ENCODE measurements at places on chromosomes 6 and 20.

DNA sequence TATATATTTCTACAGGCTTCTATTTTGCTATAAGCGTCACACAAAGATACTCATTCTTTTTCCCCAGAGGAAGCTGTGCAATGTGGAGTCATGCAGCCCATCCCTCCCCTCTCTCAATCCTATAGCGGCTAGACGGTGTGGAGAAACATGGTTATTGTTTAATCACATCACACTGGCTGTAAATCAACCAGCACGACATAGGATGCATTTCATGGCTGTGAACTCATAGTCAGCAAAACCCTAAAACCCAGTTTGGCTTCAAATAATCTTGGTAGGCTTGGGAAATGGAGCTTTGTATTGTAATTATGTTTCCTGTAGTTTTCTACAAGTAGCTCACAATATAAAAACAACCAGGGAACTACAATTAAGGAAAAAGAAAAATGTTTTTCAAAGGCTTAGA lies 16.8 kb downstream of the FOXC1 start:
- DNase-seq = no peak

DNA sequence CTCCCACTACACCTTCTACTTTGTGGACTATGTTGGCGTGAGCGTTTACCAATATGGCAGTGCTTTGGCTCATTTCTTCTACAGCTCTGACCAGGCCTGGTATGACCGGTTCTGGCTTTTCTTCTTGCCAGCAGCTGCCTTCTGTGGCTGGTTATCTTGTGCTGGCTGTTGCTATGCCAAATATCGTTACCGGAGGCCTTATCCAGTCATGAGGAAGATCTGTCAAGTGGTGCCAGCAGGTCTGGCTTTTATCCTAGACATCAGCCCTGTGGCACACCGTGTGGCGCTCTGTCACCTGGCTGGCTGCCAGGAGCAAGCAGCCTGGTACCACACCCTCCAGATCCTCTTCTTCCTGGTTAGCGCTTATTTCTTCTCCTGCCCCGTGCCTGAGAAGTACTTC lies 16.5 kb upstream of the EFHC1 start:
- no peak for DNase-seq

- DNase-seq = no peak
Observed at GRCh38 chr6:168943231-168943905, 310.3 kb downstream of the THBS2 start.

GRCh38 chr20:63234693-63235398 lies 859 bp upstream of the BIRC7 start:
- DNase-seq = peak; percentile 66

- no peak for DNase-seq
Observed at GRCh38 chr6:39213195-39213920, 15.9 kb downstream of the KCNK5 start.

DNA sequence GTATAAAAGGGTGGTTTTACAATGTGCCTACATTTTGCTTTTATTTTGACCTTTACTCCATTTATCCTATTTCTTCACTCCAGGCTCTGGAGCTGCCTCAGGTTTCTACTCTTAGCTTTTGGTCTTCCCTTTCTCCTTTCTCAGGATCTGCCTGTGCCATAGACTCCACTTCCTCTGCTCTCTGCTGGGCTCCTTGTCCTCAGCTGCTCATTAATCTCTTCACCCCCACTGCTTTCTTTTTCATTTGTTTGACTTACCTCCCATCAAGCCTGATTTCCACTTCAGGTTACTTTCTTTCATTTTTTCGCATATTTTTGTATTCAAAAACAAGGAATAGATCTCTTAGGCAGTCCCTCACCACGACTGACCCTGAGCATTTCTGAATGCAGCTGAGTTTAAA lies 106.8 kb downstream of the COL19A1 start:
- DNase-seq = no peak

DNA sequence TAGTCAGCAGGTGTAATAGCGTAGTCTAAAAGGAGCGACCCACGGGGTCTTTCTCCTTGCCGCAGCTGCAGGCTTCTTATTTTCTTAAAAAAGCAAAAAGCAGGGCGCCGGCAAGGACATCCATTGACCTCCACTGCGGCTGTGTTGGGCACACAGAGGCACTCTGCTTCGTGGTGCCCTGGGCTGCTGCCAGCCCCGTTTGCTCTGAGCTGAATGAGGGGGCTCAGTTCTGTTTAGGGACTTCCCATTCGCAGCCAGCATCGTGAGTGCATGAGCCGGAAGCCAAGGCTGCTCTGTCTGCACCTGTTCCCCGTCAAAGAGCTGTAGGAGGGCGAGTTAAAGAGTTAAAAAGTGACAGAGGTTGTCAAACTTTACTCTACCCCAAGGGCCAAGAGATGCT lies 1.7 kb upstream of the SLC22A2 start:
- no peak for DNase-seq

DNA sequence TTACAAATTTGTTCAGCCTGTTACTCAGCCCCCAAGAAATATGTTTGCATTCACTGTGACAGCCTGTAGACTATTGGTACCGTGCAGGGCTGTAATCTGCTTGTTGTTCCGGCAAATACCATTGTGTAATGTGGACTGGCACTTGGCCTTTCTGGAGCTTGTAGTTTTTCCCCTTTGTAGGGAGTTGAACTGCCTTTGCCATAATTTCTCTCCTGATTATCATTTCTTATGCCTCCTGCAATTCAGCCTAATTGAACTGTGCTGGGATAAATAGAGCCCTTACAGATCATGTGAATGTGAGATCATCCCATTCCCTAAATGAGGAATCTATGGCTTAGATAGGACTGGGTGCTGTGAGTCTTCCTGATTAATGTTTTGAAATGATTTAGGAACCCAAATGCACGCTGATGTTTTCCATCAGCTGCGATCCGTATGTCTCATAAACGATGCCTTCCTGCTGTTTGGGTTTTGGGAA lies 185.1 kb downstream of the JARID2 start:
- DNase-seq = no peak

DNA sequence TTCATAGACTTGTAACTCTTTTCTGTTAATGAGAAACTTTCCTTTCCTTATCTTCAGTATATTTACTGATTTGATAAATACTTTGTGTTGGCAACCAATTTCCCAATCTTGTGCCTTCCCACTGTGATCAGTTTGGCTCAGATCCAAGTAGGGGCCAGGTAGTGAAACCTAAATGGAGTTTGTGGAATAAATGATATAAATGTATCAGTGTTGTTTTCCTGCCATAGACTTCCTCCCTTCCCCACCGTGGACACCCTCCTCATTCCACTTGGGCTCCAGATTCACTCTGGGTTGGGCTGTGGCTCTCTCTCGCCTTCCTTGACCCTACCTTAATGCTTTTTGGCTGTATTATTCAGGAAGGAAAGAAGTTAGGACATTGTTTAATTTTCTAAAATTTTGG lies 1.3 kb downstream of the ZKSCAN3 start:
- no peak for DNase-seq

- no peak for DNase-seq
Observed at GRCh38 chr6:141809901-141810300, 322.8 kb upstream of the GJE1 start.

DNA sequence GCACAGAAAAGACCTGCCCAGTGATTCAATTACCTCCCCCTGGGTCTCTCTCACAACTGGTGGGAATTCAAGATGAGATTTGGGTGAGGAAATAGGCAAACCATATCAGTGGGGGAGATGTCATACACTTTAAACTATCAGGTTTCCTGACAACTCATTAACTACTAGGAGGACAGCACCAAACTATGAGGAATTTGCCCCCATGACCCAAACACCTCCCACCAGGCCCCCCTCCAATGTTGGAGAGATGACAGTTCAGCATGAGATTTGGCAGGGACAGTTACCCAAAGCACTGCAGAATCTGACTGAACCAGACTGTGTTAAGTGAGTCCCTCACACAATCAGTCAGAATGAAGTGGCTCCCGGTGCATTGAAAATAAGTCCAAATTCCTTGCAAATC lies 148.0 kb downstream of the TTLL2 start:
- no peak for DNase-seq

- no peak for DNase-seq
Observed at GRCh38 chr20:46123482-46124245, 5.5 kb downstream of the CD40 start.

- DNase-seq = no peak
Observed at GRCh38 chr6:123830120-123830519, 26.5 kb downstream of the NKAIN2 start.

GRCh38 chr6:16399158-16399557 lies 160.8 kb downstream of the GMPR start:
- DNase-seq = no peak

DNA sequence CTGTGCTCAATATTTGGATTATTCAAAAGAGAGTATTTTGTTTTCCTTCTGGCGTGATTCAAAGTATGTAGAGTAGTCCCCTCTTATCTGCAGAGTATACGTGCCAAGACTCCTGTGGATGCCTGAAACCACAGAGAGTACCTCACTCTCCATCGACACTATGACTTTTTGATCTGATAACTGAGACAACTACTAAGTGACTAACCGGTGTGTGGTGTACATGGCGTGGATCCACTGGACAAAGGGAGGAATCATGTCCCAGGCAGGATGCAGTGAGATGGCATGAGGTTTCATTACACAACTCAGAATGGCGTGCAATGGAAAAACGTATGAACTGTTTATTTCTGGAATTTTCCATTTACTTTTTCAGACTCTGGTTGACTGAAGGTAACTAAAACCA lies 112.2 kb upstream of the PDE7B start:
- DNase-seq = no peak

DNA sequence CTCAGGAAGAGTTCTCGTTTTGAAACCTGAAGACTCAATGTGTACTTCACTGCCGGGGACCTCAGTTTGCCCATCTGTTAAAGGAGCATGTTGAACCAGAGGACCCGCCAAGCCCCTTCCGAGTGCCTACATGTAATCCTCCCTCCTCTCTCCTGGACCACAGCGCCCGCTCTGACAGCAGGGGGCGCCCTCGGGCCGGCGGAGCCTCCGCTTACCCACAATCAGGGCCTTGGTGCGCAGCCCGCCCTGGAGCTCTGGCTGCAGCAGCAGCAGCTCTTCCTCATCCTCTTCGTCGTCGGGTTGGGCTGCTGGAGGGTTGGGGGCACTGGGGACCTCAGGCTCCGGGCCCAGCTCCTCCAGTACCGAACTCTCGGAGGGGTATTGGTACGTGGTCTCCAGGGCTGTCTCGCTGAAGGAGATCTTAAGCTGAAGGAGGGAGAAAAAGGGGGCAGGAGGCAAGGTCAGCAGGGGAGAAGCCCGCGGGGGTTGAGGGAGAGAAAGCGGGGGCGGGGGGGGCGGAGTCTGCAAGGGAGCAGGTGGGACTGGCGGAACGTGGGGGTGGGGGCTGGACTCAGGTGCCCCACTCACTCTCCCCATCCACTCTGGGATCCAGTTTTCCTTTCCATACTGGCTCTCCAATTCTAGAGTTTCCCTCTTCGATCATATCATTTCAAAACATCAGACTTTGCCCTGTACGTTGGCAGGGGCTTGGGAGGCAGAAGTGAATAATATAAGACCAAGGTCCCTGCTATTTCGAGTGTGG lies 6.3 kb upstream of the DHX16 start:
- DNase-seq = peak; percentile 79

DNA sequence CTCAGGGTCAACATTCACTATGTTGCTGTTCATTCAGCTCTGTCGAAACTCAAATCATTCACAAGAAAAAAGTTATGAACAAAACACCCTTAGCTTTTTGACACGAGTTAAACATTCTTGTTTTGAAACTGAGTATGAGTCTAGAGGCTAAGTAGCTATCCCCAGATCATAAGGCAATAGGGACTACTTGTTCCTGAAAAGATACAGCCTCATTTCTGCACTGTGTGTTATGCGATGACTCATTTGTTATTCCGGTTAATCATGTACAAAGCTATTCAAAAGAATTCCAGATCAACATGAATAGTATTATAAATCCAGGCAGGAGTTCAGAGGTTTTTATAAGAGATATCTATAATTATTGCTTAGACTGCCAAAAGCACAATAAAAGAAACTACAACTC lies 908.0 kb downstream of the QKI start:
- DNase-seq = no peak

DNA sequence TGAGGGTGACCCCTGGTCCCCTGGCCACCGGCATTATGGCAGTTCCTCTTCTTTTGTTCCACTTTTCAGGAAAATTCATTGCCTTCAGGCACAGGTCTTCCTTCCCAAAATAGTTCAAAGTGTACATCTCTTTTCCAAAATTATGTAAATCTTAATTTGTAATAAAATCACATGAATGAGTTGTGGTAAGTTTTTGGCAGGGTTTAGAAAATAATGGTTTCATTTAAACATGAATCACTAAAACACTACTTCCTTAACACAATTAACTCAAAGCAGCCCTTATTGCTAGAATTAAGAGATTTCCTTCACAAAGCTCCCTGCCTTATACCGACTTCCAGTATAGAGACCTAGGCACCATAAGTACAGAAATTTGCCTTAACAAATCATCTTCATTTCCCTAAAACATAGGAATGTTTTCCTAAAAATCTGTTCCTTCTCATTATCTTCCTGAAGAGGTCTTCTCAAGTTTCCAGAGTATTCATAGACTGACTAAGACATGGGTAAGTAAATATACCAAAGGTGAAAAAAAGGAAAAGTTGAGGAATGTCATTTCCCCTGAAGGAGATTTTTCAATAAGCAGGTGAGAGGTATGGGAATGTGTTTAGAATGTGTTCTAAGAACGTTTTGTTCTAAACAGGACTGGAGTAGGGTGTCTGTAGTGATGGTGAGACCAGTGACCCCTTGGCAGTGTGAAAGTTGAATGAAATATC lies 148.2 kb upstream of the CITED2 start:
- DNase-seq = no peak

DNA sequence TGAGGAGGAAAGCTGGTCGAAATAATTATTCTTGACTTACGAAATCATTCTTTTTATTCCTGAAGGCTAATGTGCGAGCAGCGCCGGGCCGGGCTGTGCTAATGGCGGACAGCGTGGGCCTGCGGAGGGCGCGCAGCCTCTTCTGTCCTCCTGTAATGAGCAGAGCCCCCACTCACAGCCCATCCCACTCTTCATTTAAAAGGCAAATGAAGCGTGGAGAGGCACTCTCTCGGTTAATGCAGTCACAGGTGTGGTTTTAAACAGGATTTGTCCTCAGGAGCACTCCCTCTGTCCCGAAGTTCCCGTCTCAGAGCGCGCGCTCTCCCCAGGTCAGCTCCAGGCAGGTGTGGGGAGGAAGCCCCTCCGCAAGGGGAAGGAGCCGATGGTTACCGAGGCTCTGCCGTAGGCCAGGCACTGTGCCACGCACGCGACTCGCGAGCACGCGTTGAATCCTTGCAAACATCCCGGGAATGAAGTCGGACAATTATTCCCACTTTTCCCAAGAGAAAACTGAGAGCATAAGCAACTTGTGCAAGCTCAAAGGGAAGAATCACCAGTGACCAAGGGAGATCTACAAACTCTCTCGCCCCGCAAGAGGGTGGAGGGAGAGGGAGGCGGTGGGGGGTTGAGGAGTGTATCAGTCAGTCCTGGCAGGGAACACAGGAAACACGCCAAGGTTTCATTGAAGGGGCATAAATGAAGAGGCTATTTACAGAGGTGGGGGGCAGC lies 35.5 kb upstream of the ZFAND3 start:
- peak; percentile 51 for DNase-seq
